ENCODE measurements at places on chromosomes 4 and X. TPM values are rescaled to one million over a fixed set of nuclear protein-coding genes. Genes with fewer than 3 reads are reported as not detected.

DNA sequence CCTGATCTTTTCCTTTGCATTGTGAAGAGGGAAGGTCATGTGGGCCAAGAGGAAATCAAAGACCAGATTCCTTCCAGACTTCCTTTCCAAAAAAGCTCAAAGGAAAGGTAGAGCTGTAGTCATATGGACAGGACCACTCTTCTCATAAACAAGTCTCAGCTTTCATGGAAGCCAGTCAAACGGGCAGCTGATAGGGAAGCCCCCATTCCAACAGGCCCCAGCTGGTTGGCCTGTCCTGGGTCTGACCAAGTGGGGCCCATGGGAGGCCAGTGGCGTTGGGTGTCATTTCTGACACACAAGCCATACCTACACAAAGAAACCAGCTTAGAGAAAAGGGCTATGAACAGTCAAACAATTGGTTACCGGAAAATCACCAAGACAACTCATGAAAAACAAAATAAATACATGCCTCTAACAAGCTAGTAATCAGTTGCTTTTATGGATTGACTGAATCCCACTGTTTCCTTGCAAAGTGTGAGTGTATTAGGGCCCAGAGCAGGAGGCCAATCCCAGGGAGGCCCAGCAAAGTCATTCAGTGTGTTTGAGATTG lies 149.6 kb upstream of the MAMLD1 start:
- DNase-seq: no peak

- DNase-seq: no peak
These were observed 5.6 kb downstream of the PDE5A start for GRCh38 chr4:119623025-119623424.

- DNase-seq: no peak
These were observed 74.4 kb upstream of the DDX3X start for GRCh38 chrX:41259516-41259915.

DNA sequence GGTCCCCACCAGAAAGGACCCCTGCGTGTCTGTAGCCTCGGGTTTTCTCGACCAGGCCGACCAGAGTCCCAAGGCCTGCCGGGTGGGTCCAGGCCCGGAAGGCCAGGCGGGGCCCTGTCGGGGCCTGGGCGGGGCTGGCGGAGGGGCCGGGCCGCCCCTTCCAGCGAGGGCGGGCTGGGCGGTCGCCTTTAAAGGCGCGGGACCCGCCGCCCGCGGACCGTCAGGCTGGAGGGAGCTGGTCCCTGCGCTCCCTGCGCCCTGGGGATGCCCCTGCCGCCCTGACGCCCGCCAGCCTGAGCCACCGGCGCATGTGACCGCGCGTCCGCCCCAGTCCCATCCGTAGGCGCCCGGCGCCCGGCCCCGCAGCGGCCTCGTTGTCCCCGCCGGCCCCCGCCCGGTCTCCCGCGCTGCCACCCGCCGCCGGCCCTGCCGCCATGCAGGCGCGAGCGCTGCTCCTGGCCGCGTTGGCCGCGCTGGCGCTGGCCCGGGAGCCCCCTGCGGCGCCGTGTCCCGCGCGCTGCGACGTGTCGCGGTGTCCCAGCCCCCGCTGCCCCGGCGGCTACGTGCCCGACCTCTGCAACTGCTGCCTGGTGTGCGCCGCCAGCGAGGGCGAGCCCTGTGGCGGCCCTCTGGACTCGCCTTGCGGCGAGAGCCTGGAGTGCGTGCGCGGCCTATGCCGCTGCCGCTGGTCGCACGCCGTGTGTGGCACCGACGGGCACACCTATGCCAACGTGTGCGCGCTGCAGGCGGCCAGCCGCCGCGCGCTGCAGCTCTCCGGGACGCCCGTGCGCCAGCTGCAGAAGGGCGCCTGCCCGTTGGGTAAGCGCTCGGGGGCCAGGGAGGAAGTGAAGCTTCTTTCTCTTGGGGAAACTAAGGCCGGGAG lies at the start of gene HTRA3:
Gene HTRA3 (plus strand): TSS at position 220 of the 883 bp plus-strand sequence. CDS start 215 bp downstream, at position 435.
- peak; percentile 79 for DNase-seq

The GPR78 gene
- 14.7 TPM for total RNA-seq

The CFI gene
- total RNA-seq: 25.9 TPM

The CABS1 gene
- total RNA-seq: not detected

The CYBB gene
- 15.4 TPM for total RNA-seq

Data from ovary (tissue), 10 donors.